ENCODE measurements at places on chromosomes 1 and 21.

DNA sequence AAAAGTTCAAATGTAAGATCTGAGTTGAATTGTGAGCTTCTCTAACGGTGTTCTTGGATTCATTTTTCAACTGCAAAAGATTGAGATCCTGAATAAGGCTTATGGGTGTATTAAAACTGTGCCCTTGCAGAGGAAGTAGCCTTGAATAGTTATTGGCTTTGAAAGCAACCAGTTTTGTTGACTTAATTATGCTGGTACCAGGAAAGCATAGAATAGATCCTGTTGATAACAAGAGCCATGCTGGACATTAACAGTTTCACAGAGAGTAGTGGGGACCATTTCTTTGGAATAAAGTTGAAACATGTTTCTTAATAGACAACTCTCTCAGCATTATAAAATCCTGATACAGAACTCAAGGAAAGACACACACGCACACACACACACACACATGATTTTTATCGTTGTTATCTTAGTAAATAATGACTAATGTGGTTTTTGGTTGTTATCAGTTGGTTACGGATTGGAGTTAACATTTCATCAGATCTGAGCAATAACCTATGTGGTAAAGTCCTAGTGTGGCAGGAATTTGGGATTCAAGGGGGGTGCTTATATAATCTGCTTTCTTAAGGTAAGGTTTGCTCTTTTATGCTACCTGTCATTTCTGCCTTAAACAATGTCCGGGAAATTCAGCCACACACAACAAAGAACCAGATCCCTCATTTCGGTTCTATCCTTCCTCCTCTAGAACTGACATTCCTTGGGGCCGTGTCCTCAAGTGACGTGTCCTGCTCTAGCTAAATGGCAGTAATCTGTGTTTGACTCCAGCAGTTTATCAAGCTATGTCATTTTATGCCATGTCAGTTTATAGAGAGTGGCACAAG is 330.9 kb downstream of the CHRM3 start:
- DNase-seq: no peak

DNA sequence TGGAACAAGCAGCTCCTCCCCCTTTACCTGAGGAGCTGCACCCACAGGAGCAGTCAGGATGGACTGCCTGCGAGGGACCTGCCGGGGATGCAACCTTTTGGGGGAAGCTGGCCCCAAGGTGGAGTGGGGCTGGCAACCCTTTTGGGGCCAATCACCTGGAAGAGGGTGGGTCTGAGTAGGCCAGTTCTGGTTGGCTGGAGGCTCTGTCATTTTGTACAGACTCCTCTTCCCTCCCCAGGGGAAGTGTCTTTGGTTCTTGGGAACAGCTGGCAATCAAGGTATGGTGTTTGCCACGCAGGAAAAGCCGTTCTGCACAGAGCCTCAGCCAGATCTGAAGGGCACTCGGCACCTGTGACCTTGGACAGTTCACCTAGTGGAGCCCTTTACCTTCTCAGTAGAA is 280 bp upstream of the A3GALT2 start:
- DNase-seq: no peak

DNA sequence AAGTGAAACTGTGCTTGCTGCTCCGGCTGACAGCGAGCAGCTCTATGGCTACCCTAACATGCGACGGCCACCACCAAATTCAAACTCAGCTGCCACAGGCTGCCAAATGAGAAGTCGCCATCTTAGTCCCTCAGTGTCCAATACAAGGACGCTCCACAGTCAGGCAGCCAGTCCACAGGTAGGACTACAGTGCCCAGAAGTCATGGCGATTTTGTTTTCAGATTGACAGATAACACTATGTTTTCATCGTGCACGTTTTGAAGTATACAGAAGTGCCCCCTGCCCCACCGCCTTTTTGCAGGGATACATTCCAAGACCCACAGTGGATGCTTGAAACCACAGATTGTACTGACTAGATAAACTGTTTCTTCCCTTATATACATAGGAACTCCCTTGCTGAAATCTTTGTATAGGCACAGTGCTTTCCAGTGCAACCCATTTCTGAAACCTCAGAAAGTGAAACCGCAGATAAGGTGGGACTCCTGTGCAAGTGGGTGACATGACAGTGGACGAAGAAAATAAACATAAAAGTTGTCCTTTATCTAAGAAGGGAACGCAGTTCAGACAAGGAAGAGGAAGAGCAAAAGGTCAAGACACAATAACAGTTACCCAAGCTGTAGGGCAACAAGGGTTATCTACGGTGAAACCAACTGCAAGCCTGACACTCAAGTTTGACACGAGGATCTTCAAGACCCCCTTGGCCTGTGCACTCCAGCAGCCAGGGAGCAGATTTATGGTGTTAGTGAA is 52.2 kb downstream of the STX6 start:
- DNase-seq: no peak

DNA sequence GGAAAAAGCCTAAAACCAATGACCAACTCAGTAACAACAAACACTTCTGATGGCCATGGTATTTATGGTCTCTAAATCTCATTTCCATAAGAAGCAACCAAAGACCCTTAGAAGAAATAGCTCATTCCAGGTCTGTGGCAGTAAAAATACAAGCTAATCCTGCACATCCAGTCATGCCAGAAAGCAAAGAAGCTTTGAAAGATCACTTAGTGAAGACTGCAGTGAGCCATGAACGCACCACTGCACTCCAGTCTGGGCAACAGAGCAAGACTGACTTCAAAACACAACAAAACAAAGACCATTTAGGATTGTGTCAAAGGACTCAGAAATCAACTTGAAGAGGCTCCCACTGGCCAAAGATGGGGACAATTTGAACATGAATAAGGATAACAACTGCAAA is 18.4 kb upstream of the ELK4 start:
- DNase-seq: no peak

DNA sequence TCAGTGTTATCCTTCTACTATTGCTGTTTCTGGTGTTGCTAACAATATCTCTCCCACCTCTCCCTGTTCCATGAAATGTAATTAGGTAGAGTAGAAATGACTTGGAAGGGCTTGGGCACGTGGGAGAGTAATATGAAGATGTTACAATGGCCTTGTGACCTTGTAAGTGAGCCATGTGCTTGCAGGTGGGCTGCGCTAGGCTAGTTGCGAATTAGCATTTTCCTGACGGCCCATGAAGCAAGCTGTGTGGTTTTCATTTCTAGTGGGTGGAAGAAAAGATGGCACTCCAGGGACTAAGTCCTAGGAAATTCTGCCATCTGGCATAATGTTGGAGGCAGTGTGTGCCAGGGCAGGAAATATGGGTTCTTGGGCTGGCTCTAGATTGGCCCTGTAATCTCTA is 7.8 kb upstream of the DDX20 start:
- DNase-seq: no peak

GRCh38 chr1:8078176-8078671 is 52.1 kb upstream of the ERRFI1 start:
- DNase-seq: no peak

- DNase-seq: no peak
Measured at GRCh38 chr1:50949286-50949982, 10.6 kb downstream of the FAF1 start.

DNA sequence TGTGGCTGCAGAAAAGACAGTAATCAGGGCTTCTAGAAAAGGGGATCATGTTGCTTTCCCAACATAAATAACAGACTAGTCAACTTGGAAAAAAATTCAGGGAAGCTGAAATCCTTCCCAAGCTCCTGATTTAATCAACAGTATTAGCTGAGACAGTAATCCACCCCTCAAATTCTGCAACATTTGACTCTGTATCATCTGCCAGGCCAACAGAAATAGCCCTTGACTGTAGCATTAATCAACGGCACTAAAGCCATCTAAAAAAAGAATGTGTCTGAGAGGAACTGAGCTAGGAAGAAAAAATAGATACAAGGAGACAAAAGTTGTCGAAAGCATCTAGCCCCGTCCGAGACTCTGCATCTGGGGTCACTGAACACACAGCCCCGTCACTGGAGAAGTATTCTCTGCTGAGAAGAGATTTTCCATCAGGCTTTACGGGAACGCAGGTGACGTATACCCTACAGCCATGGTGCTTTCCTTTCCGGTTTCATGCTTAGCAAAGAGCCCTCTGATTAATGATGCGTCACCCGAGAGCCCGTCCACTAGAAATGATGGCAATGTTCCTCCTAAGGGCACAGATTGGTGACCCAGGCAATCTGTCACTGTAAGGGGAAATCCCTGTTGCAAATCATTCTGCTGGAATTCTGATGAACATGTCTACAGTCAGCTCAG is 42.1 kb upstream of the TP53BP2 start:
- no peak for DNase-seq

- DNase-seq: no peak
Measured at GRCh38 chr1:58570817-58571216, 6.2 kb downstream of the TACSTD2 start.

- no peak for DNase-seq
Measured at GRCh38 chr1:93665015-93665414, 16.6 kb downstream of the BCAR3 start.

GRCh38 chr1:191490303-191490702 is 668.0 kb upstream of the RGS18 start:
- no peak for DNase-seq

- no peak for DNase-seq
Measured at GRCh38 chr1:42399315-42400100, 18.9 kb downstream of the RIMKLA start.

- no peak for DNase-seq
Measured at GRCh38 chr1:201220388-201220715, 29.7 kb downstream of the IGFN1 start.

DNA sequence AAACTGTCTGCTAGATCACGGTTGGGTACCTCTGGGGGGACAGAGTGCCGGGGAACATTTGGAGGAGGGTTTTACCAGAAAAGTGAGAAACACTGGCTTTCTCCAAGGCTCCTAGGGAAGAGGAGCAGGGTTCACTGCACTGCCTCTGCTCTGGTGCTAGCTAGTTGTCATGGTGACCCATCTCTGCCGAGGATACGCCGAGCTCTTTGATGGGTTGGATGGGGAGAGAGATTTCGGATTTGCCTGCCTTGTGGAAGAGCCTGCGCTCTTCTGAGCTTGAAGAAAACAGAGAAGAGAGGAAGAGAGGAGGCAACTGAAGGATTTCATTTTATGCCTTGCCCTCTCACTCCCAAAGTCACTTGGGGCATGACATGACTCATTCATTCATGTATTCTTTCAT is 92.1 kb downstream of the NAV1 start:
- DNase-seq: no peak

DNA sequence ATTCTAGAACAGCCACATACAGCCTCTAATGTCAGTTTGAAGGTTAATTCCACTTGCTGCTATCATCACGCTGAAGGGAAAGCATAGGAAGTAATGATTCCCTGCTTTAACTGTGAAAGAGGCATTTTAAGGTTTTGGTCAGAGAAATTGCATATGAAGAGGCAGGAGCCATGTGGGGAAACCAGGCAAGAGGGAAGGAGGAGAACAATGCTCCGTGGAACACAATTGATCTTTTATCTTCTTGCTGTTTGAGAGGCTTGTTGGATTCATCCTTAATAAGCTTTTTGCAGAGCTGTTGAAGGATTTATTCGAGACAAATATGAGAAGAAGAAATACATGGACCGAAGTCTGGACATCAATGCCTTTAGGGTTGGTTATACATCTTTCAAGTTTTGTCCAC is 35.9 kb downstream of the SMAP2 start:
- no peak for DNase-seq

GRCh38 chr1:205883792-205884191 is 33.9 kb upstream of the PM20D1 start:
- no peak for DNase-seq

GRCh38 chr21:16159213-16159970 is 429.6 kb downstream of the USP25 start:
- no peak for DNase-seq

DNA sequence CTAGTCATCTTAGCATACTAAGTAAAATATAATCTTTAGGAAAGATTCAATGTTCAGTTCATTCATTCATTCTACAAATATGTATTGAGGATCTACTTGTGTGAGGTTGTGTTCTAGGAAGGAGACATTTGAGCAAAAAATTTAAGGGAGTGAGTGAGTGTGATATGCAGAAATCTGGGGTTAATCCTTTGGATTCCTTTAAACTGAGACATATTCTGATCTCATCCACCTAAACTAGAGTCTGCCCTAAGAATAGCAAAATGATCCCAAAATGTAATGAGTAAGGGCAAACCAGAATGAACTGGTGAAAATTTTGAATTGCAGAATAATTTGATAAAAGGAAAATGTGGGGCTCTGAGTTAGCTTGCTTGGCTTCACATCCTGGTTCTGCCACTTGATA is 8.6 kb downstream of the UBE2U start:
- DNase-seq: no peak

- no peak for DNase-seq
Measured at GRCh38 chr21:34187935-34188334, 114.6 kb downstream of the MRPS6 start.

DNA sequence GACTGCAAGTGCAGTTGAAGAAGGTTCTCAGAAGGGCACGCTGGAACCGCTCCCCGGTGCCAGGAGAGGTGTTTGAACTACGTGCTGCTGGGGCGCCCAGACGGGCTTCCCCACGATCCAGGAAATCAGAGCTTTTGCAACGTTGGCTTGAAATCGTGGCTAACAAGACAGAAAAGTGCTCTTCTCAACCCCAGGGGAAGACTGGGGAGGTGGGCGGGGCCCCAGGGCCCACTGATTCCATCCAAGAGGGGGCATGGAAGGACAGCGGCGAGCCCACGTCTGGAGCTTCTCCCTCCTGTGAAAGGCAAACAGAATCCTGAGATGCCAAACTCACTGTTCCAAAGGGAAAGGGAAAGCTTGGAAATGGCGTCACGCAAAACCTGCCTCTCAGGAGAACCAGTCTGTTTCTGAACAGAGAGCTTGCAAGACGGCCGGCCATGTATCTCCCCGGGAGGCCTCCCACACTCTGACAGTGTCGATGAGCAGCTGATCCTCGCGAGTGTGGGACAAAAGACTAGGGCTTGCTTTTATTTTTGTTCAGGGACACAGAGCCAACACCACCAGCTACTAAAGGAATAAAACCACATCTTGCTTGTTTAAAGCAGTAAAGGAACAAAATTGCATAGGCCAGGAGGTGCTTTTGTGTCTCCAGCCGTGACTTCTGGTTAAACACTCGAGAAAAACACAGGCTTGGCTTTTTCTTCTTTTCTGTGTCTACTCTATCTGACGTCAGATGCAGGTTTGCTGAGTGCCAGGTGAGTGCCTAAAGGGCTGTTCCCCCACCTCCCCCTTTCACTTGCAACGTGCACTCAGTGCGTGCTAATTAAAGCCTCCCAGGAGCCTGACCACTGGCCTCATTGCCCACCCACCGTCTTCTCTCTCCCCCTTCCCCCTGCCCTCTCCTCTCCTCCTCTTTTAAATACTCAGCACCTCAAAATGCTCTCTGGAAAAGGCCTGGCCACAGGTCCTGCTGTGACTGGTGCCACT is 41.5 kb downstream of the LRRC3 start:
- peak; percentile 70 for DNase-seq

GRCh38 chr1:110504226-110504625 is 14.7 kb downstream of the KCNA10 start:
- DNase-seq: no peak

GRCh38 chr1:45522324-45523104 is 830 bp upstream of the PRDX1 start:
- no peak for DNase-seq

DNA sequence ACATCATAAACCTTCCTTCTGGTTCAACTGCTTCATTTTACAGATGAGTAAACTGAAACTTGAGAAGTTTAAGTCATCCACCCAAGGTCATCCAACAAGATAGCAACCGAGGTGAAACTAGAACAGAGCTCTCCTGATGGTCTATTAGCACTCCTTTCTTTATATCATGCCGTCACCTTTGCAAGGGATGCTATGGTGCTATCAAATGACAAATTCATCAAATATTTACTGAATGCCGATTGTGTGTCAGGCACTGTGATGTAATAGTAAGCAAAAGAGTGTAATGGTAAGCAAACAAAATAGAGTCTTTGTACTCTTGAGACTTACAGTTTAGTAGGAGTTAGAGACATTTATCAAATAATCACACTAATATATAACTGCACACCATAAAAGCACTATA is 14.0 kb upstream of the SGIP1 start:
- DNase-seq: no peak
